Caudate nucleus (tissue), 63 donors: ENCODE measurements at places on chromosomes 4 and X.

DNA sequence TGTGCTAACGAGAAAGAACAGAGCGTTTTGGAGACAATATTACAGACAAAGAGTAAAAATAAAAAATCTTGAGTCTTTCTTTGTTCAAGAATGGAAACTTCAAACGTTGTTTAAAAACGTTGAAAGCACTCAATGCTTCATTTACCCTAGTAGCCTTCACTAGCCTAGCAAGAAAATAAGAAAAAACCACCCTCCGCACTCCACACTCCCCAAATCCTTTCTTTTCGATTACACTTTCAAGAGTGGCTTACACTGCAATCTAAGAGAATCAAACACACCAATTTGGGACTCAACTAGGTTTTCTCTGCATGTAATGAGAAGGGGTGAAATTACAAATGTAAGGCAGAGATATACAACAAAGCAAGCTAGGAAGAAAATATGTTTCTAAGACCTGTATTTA lies 4.7 kb downstream of the TMSB4X start:
- DNase-seq: no peak

GRCh38 chrX:69262036-69262936 lies 97.0 kb upstream of the PJA1 start:
- no peak for DNase-seq

- no peak for DNase-seq
Observed at GRCh38 chr4:154564311-154564710, 1.5 kb downstream of the FGB start.

- DNase-seq: no peak
Observed at GRCh38 chr4:174873931-174874330, 44.2 kb upstream of the ADAM29 start.

GRCh38 chr4:85430697-85431096 lies 44.3 kb upstream of the ARHGAP24 start:
- no peak for DNase-seq

- DNase-seq: no peak
Observed at GRCh38 chr4:40577588-40578253, 51.9 kb downstream of the RBM47 start.
